ENCODE measurements at places on chromosomes 7 and 10.

DNA sequence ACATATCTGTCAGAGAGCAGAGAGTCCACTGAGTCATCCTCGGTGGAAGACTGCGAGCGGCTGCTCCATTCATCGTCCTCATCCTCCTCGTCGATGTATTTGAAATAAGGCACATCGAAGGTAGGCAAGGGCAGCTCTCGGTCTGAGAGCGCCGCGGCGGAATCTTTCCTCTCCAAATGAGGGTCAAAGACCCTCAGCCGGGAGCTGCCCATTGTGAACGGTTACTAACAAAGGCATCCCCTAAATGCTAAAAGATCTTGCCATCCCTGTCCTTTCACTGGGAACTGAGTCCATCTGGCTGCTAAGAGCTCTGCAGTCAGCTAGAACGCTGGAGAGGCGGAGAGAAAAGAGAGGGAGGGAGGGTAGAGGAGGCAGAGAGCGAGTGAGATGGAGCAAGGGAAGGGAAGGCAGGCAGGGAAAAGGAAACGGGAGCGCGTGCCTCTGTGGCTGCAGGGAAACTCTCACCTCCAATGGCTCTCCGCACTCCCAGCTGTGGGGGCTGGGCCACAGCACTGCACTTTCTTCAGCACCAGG is 163.4 kb downstream of the RAPGEF5 start:
- DNase-seq = no peak

- no peak for DNase-seq
Measured at GRCh38 chr10:49359349-49360270, 36.3 kb downstream of the DRGX start.

- peak; percentile 67 for DNase-seq
Measured at GRCh38 chr10:84540617-84541288, 212.4 kb downstream of the CCSER2 start.

DNA sequence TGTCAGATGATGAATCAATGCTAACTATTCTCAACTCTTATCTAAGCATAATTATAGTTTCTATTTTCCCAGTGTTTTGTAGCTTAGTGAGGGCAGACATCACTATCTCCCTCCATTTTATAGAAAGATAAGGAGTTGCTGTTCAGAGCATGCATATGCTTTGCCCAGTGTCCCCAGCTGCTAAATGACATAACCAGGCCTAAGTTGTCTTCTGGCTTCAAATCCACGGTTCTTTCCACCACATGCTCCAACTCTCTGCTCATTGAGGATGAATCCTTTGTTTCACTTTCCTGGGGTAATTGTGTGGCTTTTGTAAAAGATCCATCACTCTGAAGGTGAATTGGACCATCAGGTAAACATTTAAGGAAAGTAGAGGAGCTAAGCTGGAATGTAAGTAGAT is 134.0 kb downstream of the SNX10 start:
- no peak for DNase-seq

GRCh38 chr10:22976534-22976933 is 48.7 kb downstream of the ARMC3 start:
- no peak for DNase-seq

GRCh38 chr7:36283711-36284130 is 105.9 kb upstream of the ANLN start:
- DNase-seq = no peak

DNA sequence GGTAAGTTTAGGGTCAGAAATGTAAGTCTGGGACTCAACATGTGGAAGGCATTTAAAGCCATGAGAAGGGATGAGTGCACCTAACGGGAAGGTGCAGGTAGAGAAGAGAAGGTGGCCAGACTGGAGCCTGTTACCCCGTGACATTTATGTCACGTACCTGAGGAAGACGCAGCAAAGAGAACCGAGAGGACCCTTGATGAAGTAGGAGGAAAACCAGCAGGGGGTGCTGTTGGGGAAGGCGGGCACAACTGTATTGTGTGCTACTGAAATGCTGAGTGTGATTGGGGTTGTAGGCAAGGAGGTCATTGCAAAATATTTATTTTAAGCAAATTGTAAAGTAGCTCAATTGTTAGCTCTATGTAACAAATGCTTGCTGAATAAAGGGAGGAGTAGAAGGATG is 338.2 kb upstream of the PRKCQ start:
- peak; percentile 70 for DNase-seq

DNA sequence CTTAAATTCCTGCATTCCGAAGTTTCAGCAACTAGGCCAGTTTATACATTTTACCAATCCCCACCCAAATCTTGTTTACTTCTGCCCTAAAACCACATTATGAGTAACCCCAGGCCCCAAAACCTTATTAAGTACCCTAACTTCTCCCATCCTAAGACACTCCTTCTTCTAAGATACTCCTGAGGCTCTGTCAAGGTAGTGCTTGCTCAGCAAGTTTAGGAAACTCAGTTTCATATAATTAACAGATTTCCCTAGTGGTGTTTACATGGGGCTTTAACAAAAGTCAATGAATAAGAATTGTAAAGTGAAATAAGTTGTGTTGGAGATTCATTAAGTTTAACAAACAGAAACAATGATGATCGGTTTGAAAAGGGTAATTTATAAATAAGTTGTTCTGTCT is 77.8 kb downstream of the CPEB3 start:
- DNase-seq = no peak

DNA sequence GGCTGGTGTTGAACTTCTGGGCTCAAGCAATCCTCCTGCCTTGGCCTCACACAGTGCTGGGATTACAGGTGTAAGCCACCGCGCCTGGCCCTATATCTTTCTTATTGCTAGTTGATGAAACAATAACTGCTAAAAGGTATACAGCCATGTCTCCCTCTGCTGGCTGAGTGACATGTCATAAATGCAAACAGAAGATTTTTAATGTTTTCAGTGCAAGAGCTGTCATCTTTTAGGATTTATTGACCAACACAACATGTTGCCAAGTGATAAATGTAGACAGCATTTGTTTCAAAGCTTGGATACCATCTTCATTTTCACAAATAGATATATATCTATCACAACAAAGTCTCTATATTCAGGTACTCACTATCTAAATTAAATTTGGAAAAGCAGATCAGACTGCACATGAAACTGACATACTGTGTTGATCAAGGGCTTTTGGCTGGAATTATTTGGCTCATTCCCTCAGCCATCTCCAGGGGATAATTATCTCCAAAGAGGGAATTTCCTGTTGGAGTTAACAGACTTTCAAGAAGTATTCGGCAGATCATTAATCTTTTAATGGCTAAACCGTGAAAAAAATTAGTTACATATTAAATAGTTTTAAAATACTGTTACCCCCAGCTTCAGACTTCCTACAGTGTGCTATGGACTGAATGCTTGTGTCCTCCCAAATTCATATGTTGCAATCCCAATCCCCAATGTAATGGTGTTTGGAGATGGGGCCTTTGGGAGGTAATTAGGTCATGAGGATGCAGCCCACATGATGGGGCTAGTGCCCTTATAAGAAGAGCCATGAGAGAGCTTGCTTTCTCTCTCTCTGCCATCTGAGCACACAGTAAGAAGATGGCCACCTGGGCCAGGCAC is 41.3 kb upstream of the SRPK2 start:
- DNase-seq = peak; percentile 6

DNA sequence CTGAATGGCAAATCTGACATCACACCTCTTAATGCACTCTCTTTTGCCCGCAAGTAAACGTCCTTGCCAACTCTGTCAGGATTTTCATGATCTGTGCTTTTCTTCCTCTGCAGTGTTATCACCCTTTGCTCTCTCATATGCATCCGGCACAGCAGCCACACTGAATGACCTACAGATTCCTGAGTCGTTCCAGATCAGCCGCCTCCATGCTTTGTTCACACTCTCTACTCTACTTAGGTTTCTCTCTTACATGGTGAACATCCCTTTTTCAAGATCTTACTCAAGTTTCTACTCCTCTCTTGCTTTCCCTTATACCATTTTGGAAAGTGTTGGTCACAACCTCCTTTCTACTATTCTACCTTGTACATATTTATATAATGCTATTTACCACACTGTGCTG is 127.7 kb upstream of the AOAH start:
- DNase-seq = no peak

GRCh38 chr7:91182819-91183764 is 81.1 kb upstream of the FZD1 start:
- DNase-seq = no peak

- DNase-seq = no peak
Measured at GRCh38 chr7:8938044-8938805, 504.8 kb downstream of the NXPH1 start.

- no peak for DNase-seq
Measured at GRCh38 chr7:48458701-48459524, 287.7 kb downstream of the ABCA13 start.

GRCh38 chr10:6553937-6554336 is 26.1 kb downstream of the PRKCQ start:
- DNase-seq = no peak

DNA sequence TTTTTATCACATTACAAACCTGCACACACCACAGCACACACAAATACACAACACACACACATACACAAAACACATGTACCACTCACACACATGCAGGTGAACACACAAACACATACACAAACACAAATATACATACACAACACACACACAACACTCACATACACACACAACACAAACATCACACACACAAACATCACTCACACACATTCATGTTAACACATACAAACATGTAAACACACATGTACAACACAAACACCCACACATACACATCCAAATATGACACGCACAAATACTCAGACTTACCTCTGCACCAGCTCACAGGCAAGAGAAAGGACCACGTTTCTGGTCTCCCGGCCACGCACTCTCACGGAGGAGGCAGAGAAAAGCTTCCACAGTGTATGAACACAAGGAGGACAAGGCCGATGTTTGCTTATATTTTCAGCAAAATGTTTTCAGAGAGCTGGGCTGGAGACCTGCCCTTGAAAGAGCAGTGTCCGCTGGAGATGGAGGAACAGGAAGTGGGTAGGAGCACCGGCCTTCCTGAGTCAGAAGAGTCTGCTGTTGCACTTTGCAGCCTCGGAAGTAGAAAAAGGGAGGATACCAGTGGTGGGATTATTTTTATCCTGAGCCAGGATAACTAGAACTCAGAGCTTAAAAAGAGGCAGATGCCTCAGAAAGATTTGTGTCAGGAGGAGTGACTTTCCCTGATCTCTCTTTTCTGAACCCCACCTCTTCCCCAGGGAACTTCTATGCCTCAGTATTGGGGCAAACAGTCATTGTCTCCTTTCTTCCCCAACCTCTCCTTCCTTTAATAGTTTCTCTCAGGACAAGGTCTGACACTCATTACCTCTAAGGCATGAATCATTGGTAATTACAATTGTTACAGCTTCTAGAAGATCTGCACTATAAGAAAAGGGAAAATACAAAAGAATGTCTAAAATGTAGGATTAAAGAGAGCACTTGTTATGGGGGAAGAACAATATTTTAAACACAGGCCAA is at the start of gene GIMAP6:
Gene GIMAP6 (minus strand): TSS at position 520 of the 999 bp plus-strand sequence. CDS start 2,243 bp downstream, outside the sequence.
- DNase-seq = peak; percentile 18

DNA sequence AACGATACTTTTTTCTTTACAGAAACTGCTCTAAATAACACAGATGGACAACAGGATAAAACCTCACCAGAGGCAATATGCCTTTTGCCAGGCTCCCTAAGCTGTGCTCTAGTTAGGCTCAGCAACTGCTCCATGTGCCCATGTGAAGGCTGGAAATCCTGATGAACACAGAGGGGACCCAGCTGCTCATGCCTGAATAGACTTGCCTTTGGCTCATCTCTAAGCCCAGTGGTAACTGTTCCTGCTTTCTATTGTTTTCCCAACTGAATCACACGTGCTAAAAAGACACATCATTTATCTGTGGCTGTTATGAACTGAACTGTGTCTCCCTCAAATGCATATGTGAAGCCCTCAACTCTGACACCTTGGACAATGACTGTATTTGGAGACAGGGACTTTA is 110.4 kb downstream of the RNF216 start:
- no peak for DNase-seq

DNA sequence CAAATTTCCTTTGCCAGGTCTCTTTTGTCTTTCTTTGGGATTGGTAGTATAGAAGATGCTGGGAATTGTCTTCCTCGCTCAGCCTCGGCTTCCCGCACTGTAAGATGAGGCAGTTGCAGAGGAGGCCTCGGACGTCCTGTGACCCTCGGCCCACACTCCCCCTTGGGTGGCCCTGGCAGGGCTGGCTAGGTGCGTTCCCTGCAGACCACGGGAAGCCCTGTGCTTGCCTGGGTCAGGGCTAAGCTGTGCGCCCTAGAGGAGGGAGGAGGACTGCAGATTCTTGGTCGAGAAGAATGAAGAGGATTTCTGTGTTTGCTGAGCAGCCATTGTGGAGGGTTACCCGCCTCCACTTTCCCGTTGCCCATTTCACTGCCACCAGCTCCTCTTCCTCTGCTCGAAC is 42.8 kb downstream of the WIPI2 start:
- no peak for DNase-seq

- no peak for DNase-seq
Measured at GRCh38 chr7:138064856-138065357, 11.4 kb upstream of the AKR1D1 start.

- no peak for DNase-seq
Measured at GRCh38 chr7:36653663-36654355, 70.5 kb downstream of the AOAH start.

- no peak for DNase-seq
Measured at GRCh38 chr7:24075426-24075810, 208.6 kb upstream of the NPY start.

GRCh38 chr7:129454249-129454551 is 20.0 kb downstream of the STRIP2 start:
- DNase-seq = no peak

DNA sequence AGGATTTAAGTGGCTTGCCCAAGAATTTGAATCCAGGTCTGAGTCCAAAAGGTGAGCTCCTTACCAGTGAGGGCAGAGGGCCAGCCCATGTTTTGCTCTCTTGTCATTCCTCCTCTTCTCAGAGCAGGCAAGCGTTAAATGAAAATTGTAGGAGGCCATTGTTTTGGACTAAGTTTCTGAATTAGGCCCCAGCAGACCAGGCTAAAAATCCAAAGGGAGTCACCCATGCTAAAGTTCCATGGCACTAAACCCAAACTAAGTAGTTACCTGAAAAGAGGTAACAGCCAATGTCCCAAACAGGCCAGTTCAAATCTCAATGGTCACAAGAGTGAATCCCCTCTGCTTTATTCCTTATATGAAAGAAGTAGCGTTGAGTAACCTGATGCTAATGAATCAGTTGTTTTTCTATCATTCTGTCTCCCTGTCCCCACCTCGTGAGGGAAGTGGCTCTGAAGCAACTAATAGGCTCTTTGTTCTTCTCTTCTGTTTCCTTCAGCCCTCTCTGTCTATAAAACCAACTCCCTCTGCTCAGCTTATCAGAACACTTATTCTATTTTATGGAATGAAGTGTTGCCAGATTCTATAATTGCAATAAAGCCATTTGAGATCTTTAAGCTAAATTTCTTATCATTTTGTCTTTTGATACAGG is 17.5 kb upstream of the CDH23 start:
- DNase-seq = no peak

- no peak for DNase-seq
Measured at GRCh38 chr10:101217450-101218281, 11.6 kb downstream of the LBX1 start.

GRCh38 chr7:91302794-91303193 is 38.6 kb downstream of the FZD1 start:
- DNase-seq = no peak

GRCh38 chr10:77857272-77857671 is 69.3 kb downstream of the DLG5 start:
- no peak for DNase-seq

GRCh38 chr7:106772655-106773108 is 92.4 kb upstream of the PIK3CG start:
- no peak for DNase-seq

Data from stimulated activated CD4-positive, alpha-beta T cell treated with anti-CD3 and anti-CD28 coated beads, Interleukin-4, amount 100 ng/mL, for 48 hours (primary cell).